ENCODE measurements at places on chromosomes 1 and 21. TPM values are rescaled to one million over a fixed set of nuclear protein-coding genes. Genes with fewer than 3 reads are reported as not detected.

The S100A7A gene
- not detected for total RNA-seq

The OR2L8 gene
- total RNA-seq = not detected

DNA sequence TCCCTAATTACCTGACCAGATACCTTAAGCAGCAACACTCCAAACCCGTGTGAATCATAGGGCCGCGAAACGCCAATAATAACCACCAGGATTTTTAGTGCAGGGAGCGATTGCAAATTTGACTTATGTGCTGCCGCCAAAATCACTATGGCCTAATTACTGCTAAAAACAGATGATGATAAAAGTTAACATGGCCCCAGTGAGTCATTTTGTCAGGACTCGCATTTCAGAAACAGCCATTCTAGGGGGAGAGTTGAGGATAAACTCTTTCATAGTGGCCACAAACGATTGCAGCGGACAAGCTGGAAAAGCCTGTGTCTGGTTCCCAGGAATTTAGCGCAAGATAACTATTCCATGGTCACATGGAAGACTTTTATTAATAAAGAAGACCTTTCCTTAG lies 103.4 kb downstream of the HLX start:
- no peak for DNase-seq

- DNase-seq = no peak
Observed at GRCh38 chr1:53703174-53703573, 35.8 kb downstream of the GLIS1 start.

The CTSS gene
- total RNA-seq = 95.7 TPM

The CHI3L2 gene
- total RNA-seq = 3.9 TPM

- DNase-seq = no peak
Observed at GRCh38 chr1:119703666-119704450, 7.9 kb upstream of the PHGDH start.

The TRIM45 gene
- total RNA-seq = 1.1 TPM

DNA sequence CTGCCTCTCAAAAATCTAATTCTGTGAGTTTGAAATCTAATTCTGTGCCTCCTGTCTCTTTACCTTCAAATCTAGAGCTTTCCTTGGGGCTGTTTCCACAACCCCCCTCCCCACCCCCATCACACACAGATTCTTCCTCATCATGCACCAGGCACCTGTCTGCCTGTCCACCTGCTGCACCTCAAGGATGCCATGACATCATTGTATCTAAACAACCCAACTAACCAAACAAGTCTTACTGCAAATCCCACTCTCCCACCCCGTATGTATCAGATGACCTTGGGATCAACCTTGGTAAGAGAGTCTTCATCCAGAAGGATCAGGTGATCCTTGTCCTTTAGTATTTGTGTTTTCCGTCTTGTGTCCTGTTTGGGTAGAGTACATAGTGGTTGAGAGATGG lies 102.7 kb upstream of the SIM2 start:
- no peak for DNase-seq

The LRRC8C gene
- 39.4 TPM for total RNA-seq
